NCI-H1092 (cell line): ENCODE measurements at places on chromosomes 1 and 21.

GRCh38 chr21:16589006-16589898, 859.5 kb downstream of the USP25 start:
- no peak for DNase-seq

DNA sequence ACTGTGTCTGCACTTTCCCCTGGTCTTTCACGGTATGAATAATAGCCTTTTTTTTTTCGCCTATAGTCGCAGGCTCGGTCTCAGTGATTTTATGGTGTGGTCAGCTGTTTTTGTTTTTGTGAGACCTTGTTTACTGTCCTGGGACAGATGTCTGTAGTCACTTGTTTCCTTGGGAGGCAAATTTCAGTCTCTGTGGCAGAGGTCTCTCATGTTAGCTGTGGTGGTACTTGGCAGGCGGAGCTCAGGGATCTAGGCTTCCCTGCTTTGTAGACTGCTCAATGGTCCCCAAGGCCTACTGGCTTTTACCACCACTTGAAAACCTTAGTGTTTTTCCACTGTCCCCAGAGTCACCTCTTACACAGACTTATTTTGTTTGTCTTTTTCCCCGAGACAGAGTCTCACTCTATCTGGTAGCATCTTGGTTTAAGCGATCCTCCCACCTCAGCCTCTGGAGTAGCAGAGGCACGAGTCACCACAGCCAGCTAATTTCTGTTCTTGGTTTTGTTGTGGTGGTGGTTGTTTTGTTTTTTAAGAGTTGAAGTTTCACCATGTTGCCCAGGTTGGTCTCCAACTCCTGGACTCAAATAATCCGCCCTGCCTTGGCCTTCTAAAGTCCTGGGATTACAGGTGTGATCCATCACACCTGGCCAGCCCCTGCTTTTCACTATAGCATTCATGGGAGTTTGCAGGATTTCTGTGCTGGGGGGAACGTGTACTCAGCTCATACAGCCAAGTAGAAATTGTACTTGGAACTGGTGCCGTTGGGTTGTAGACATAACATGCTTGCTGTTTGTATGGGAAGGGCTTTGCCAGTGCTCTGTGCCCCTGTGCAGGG, 10.3 kb downstream of the RNU1-2 start:
- no peak for DNase-seq

DNA sequence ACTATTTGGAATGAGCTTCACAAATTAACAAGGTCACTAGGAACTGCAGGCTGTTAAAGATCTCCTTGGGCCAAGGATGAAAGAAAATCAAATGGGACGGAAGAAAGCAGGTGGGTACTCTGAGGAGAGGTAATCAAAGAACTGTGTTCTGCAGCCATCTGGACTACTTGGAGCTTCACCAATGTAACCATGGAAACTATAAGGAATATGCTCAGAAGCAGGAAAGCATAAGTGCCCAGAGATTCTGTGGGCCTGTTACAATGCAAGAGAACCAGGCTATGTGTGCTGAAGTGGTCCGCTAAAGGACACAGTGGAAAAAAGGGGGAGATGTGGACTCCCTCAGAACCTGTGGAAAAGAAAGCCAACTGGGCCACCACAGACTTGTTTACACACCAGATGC, 238.5 kb downstream of the PTGER3 start:
- DNase-seq: peak; percentile 24

DNA sequence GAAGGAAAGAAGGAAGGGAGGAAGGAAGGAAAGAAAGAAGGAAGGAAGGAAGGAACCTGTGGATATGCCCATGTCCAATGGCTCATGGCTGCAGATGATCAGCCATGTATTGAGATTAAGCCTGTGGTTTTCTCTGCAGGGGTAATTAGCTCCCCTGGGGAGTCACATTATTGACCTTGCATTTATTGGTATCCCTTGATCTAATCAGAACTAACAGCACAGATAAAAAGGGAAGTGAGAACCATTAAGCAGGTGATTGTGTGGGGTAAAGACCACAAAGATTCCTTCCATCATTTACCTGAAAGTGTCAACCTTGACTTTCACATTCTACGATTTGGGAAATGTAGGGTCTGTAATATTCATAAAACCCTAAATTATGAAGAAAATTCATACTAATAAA, 390.7 kb downstream of the BRINP2 start:
- no peak for DNase-seq

DNA sequence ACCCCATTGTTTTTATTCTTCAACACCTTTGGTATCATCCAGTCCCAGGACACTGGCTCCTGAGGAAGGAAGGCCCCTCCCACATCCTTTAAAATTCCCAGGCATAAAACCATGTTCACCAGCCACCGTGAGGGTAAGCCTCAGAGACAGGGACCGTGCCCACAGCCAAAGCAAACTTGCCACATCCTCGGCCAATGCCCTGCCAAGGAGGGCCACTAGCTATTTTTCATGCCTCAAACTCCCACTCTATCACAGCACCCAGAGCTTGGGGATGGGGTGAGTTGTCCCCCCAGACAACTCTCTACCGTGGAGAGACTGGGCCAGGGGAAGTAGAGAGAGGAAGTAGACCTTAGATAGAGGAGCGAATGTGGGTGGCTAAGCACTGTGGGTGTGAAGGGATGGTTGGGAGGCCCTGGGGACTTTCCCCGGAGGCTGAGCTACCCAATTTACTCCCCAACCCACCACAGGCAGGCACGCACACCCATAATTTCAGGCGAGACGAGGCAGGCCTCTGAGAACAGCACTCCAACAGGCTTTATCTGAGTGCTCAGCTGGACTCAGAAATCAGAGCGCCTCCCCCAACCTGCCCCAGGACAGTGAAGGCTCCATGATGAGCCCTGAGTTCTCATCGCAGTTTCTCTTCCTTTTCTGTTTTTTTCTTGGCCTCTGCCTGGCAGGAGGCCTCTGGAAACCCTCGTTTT, 15.9 kb upstream of the BTG2 start:
- no peak for DNase-seq

DNA sequence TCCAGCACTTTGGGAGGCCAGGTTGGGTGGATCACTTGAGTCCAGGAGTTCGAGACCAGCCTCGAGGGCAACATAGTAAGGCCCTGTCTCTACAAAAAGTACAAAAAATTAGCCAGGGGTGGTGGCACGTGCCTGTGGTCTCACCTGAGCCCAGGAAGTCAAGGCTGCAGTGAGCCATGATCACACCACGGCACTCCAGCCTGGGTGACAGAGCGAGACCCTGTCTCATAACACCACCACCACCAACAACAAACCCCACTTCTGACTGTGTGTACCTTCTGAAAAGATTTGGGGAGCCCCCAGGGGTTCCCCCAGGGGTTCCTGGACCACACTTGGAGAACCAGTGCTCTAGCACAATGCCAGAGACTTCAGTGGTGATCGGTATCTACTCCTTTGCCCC, 29.9 kb downstream of the NUAK2 start:
- no peak for DNase-seq

DNA sequence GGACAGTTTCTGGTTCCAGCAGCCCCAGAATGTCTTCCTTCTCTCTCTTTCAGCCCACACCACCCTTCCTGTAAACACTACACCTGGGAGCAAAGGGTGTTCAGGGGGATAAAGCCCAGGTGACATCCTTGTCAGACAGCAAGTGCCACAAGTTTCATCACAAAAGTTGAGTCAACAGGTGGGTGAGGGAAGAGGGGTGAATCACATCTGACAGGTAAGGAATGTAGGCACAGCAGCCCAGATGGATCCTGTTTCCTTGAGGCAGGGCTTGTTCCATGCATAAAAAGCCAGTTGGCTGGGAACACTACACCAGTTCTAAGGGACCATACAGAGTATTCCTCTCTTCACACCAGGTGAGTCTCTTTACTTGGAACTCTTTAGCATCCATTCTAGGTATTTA, at the start of gene SPRR1B:
SPRR1B (plus strand) TSS at position 309 of the 400 bp plus-strand sequence. CDS start 1,143 bp downstream, outside the sequence.
- DNase-seq: no peak

DNA sequence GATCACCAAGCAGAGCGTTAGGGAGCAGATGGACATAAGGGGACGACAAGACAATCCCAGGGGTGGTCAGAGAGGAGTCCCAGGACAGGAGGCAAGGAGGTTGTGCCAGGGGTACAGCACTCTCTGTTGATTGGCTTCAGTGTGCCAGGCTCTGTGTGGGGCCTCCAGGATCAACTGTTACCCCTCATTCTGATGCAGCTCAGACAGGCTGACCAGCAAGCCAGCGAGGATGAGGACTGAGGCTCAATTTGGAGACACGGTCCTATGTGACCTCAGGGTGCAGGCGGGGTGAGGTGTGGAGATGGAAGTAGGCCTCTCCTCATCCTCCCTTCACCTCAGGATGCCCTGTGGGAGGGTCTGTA, 4.0 kb downstream of the HYI start:
- no peak for DNase-seq

DNA sequence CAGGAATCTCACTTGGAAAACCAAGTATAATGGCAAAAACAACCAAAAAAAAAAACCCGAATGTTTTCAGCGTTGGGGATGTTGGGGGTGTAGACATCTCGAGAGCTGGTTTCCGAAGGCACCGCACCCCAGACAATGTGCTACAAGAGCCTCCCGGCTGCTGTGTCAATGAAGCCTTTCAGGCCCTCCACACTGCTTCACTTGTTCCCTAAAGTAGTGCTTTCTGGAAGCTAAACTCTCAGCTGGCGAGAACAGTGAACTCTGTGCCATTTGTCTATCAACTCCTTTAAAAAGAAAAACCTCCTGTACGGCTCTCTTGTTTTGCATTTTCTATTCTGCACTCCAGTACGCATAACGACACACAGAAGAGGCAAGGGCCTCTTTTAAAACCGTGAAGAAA, 32.5 kb downstream of the PLEKHO1 start:
- no peak for DNase-seq
